ENCODE measurements at places on chromosomes 12 and 14. TPM values are rescaled to one million over a fixed set of nuclear protein-coding genes. Genes with fewer than 3 reads are reported as not detected.

The BRF1 gene
- 37.0 TPM for total RNA-seq

The OTX2 gene
- total RNA-seq: 329 TPM

The TAC3 gene
- total RNA-seq: 5.4 TPM

The KRT71 gene
- not detected for total RNA-seq

The VDR gene
- total RNA-seq: not detected

The LTBR gene
- total RNA-seq: 4.4 TPM

The RNF212B gene
- total RNA-seq: not detected

The SALL2 gene
- total RNA-seq: 120 TPM

The KRT75 gene
- total RNA-seq: not detected

- DNase-seq: no peak
Measured at GRCh38 chr14:105517096-105517495, 9.3 kb upstream of the TMEM121 start.

DNA sequence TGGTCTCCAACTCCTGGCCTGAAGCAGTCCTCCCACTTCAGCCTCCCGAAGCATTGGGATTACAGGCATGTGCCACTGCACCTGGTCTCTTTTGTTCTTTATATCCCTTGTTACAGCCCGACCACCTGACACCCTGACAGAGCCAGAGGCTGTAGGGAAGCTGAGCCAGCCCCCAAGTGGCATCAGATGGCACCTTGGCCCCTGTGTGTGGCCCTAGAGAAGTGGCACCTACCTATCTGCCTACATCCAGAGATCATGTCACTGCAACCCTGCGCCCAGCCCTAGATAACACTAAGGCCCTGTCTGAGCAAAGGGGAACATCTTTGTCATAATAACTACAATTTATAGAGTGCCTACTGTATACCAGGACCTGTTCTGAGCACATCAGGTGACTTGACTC lies 235.0 kb downstream of the AACS start:
- DNase-seq: peak; percentile 39

GRCh38 chr12:132021965-132022364 lies 72.2 kb downstream of the EP400 start:
- no peak for DNase-seq

DNA sequence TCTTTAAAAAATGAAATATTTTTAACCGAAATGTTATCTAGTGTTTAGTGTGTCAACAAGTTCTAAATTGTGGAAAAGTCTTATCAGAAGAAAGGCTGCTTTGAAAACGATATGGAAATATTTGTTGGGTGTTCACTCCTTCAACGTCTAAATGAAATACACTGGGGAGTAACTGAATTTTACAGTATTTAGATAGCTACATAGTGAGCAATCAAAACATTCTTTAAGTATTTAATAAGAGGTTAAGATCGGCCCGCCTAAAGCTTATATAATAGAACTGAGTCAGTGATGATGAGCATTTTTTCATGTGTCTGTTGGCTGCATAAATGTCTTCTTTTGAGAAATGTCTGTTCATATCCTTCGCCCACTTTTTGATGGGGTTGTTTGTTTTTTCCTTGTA lies 228.3 kb downstream of the RAD51B start:
- no peak for DNase-seq

DNA sequence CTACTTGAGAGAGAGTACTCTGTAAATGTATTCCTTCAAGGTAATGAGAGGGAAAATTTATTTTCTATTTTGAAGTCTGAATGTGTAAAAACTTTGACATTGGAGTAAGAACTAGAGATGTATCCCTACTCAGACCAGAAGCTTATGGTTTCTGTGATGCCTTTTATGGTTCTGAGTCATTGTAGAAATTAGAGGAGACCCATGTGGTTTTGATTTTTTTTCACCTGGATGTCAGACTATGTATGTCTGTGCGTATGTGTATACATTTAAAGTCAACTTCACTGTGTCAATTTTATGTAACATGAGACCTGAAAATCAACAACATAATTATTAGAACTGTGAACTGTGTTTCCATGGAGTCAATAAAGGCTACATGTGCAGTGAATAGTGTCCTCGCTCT lies 302.0 kb downstream of the TRHDE start:
- DNase-seq: no peak

DNA sequence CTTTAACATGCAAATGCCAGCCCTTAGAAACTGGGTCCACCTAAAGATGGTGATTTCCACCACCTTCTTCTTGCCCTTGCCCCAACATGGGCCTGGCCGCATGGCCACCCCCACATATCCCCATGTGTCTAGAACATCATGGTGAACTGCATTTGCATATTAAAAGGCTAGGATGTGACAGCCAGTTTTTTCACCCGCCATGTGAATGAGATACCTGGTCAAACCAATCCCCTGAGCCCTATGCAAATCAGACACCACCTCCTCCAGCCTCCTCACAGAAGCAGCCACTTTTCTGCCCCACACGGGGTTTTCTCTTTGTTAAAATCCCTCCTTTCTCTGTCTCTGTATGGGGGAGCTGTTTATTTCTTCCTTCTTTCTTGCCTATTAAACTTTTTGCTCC lies 1322.5 kb downstream of the FSCB start:
- DNase-seq: peak; percentile 57

GRCh38 chr12:62846491-62846890 lies 88.5 kb downstream of the PPM1H start:
- DNase-seq: no peak

- no peak for DNase-seq
Measured at GRCh38 chr12:62290846-62291245, 30.6 kb downstream of the USP15 start.

- no peak for DNase-seq
Measured at GRCh38 chr14:50733494-50733893, 65.4 kb upstream of the SAV1 start.

DNA sequence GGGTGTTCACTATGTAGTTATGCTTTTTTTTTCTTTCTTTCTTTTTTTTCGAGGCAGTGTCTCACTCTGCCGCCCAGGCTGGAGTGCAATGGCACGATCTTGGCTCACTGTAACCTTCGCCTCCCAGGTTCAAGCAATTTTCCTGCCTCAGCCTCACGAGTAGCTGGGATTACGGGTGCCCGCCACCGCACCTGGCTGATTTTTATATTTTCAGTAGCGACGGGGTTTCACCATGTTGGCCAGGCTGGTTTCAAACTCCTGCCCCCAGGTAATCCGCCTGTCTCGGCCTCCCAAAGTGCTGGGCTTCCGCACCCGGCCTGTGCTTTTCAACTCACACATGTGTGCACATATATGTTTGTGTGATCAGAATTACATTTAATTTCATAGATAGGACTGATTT lies 38.9 kb upstream of the AMN start:
- no peak for DNase-seq

- peak; percentile 52 for DNase-seq
Measured at GRCh38 chr12:121711361-121712189, 977 bp upstream of the TMEM120B start.

GRCh38 chr12:30874455-30875321 lies 51.9 kb upstream of the TSPAN11 start:
- peak; percentile 77 for DNase-seq

DNA sequence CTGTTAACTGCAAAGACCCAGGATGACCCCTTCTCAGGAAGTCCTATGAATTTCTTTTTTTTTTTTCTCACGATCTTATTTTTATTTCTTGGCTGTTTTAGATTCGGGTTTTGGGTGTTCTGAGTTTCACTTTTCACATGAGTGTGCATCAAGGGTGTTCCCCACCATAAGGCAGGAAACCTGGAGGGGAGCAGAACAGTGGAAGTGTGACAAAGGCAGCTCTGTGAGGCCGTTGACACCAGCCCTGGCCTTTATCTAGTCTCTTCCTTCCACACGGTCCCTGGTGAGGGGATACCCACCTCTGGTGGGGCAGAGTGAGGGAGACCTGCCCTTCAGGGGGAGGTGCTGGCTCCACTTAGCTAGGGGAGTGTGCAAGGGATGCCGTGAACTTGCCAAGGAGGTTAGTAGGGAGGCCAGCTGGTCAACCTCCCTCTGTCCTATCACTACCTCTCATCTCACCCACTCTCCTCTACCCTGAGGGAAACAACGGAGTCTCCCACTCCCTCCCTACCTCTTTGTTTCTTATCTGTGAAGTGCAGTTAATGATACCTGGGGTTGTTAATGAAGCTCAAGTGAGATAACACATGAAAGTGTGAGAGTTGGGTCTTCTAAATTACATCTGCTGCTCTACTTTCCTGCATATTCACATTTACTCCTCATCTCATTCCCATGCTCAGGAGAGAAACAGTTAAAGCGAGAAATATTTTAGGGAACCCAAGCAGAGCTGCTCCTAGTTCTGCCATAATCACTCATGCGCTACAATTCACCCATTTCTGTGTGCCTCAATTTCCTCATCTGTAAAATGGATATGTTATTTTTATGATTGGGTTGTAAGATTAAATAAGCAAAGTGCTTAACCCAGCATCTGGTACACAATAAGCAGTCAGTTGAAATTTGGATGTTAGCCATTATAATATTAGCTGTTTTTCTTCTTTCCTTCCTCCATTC lies 4.4 kb upstream of the GALNT6 start:
- DNase-seq: peak; percentile 79

DNA sequence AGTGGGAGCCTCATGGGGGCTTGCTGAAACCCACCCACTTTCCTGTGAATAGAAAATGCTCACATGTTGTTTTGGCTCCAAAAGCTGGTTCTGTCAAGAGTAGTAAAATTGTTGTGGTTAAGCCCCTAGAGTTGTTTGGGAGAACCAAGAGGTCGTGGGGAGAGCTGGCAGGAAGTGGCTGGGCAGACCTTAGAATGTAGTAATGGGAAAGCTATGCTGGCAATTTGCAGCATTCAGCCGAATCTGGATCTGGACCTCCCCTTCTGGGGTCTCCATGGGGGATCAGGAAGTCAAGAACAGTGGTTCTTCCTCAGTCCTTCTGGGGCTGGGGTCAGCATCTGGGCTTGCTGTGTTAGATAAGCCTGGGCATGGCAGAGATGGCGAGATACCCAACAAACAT lies 150.6 kb upstream of the TBX3 start:
- DNase-seq: peak; percentile 71

DNA sequence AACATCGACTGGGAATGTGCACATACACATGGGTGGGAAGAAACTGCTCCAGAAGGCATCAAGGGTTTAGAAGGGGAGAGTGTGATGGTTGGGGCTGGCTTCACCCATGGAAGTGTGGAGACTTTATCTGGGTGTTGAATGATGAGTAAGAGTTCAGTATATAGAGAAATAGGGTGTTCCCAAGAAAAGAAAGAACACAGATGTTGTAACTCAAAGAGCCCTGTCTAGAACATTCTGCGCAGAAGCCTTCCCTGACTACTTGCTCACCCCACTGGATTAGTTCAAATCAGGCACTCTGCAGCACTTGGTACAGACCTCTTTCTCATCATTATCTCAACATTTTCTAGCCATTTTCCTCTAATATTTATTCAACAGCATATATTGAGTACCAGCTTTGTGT lies 491.7 kb downstream of the SNAPC1 start:
- DNase-seq: no peak

DNA sequence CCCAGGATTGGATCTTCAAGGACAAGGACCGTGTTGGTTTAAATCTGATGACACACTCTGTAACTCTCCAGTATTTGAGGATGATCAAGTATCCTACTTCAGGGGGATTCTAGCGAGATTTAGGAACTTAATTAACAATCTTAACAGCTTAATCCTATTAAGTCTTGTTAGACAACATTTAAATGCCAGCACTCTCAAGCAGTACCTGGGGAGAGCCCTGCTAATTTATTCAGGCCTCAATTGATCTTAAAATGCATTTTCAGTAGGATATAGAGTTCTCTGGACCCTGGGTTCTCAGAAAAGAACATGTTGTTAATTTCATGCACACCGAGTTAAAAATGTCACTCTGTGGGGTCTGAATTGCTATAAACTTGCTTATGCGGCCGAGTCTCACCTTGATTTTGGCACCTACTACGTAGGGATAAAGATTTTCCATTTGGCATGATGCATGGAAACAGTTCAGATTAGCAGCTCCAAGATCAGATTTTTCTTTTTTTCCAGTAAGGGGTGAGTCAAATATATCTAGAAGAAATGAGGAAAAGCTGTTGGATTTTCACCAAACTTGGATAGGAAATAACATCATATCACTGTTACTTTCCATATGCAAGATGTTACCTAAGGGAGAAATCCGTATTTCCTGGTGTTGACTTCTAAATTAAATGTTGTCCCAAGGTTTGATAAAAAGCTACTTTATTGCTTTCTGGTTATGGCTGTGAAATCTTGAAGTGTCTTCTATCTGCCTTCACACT lies 76.1 kb downstream of the SLC24A4 start:
- DNase-seq: no peak

- no peak for DNase-seq
Measured at GRCh38 chr14:71267007-71267513, 359.8 kb downstream of the PCNX1 start.

DNA sequence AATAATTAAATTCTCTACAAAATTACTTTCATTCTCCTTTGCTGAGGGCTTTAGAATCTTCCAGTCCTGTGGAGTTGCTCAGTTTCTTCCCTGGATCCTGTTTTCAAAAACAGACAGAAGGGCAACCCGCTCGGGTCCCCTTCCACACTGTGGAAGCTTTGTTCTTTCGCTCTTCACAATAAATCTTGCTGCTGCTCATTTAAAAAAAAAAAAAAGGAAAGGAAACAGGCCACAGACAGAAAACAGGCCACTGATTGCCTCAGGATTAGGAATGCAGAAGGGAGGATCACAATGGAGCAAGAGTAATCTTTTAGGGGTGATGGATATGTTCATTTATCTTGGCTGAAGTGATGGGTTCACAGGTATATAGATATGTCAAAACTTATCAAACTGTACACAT lies 29.5 kb upstream of the HIGD1C start:
- peak; percentile 38 for DNase-seq

GRCh38 chr14:87049950-87050349 lies 943.0 kb downstream of the GALC start:
- peak; percentile 84 for DNase-seq

GRCh38 chr14:68649476-68650189 lies 143.2 kb downstream of the ZFP36L1 start:
- DNase-seq: peak; percentile 17

GRCh38 chr14:70696026-70696425 lies 54.3 kb downstream of the TTC9 start:
- DNase-seq: no peak

GRCh38 chr12:70045514-70045913 lies 197.7 kb upstream of the CNOT2 start:
- no peak for DNase-seq

GRCh38 chr14:71492346-71492745 lies 439.9 kb upstream of the RGS6 start:
- DNase-seq: no peak

- no peak for DNase-seq
Measured at GRCh38 chr14:58628406-58628805, 9.4 kb upstream of the DACT1 start.

GRCh38 chr14:59155886-59156285 lies 32.6 kb upstream of the DAAM1 start:
- DNase-seq: no peak
